ENCODE measurements at places on chromosomes 16 and 17.

- DNase-seq, result no peak
Observed at GRCh38 chr16:50166511-50167500, 13.7 kb downstream of the TENT4B start.

- DNase-seq, result peak; percentile 64
Observed at GRCh38 chr17:75457047-75457654, 716 bp downstream of the TMEM94 start.

- no peak for DNase-seq
Observed at GRCh38 chr17:964876-965275, 14.7 kb downstream of the NXN start.

- DNase-seq, result no peak
Observed at GRCh38 chr16:84005391-84005790, 37.2 kb downstream of the SLC38A8 start.

- DNase-seq, result no peak
Observed at GRCh38 chr16:3283543-3284447, 504 bp downstream of the ZNF263 start.

DNA sequence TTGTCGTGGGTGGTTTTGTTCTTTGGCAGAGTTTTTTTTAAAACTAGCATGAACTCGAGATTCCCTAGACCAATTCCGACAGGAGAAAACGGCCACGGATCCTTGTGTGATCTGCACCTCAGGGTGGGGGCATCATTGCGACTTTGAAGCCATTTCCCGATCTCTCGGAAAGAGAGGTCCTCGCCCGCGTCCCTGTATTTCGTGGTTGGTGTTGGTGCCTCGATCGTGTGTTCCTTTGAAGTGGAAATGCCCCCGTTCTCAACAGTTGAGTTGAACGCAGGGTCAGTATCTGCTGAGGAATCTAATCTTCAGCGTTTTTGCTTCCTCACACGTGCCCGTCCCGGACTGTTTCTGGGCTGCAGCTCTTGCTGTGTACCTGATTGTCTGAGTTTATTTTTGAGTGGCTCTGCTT, 1.1 kb downstream of the CRAMP1 start:
- no peak for DNase-seq

DNA sequence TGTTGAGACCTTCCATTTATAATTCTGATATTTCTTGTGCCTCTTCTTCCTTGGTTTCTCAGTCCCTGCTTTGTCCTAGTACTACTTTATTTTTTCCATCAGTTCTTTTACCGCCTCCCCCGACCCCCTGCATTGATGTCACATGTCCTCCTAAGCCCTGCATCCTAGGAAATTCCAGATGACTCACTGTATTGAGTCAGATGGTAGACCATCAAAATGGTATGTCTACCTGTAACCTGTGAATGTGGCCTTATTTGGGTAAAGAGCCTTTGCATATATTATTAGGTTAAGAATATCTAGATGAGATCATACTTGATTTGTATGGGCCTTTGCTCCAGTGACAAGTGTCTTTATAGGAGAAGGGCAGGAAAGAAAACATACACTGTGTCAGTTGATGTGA, 515.3 kb upstream of the CA10 start:
- DNase-seq, result no peak

DNA sequence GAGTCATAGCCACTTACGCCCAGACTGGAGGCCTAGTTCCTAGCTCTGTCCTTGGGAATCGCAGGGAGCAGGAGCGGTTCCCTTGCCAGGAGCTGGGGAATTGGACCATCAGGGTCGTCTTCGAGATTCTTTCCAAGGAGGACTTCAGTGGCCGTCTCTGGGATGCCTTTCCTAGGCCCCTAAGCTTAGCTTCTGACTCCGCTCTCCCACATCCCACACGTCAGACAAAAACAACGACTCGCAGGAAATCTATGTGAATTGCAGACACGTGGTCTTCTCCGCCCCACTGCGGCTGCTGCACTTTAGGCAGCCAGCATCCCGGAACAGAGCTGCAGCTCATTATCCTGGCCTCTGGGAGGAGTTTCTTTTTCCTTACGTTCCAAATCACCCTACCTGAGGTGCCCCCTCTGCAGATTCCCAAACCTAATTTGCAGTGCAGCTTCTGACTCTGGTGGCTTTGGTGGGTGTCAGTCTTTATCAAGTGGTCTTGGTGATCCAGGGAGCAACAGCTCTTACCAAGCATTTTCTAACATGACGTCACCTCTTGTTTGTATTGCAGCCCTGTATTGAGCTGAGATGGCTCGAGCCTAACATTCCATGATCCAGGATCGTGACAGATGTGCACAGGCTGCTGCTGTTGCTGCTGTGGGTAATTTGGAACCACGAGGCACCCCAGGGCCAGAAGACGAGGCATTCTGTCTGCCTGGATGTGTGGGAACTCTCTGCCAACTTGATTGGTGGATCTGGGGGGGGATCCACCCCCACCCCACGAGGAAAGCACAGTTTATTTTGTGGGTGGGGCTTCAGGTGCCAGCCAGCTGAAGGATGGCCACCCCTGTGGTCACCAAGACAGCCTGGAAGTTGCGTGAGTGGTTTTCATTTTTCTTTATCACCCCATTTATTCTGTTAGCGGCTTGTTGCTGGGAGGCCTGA, 1.1 kb downstream of the KATNB1 start:
- DNase-seq, result peak; percentile 11

- DNase-seq, result no peak
Observed at GRCh38 chr16:13194766-13195165, 293.4 kb downstream of the SHISA9 start.

DNA sequence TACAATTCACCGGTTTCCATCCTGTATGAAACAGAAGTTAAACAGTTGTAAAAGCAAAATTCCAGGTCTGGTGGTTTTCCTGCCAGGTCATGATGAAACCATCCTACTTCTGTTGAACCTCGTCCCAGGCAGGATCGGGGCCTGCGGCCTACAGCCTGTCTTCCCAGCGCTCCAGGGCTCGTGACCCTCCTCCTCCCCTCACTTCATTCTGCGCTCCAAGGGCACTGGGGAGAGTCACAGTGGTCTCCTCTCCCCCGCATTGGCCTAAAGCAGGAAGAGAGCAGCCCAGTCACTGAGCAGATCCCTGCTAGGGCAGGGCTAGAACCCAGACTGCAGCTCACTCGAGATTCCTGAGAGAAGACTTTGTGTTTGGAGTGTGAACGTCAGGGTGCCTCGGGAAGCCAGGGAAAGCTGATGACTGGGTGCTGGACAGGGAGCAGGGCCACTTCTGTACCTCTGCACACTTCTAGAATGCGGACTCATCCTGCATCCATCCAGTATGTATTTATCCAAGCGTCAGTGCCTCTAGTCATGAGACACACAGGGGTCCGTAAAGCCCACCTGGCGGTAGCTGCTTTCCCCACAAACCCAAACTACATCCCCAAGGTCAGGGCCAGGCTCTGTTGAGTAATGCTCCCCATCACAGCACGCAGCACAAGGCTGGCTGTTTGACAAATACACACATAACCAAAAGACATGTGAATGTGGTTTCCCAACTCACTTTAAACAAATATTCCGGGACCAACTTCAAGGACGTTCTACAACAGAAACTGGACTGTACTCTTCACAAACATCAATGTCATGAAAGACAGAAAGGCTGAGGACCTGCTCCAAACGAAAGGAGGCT, 1.7 kb upstream of the ITGAE start:
- no peak for DNase-seq

DNA sequence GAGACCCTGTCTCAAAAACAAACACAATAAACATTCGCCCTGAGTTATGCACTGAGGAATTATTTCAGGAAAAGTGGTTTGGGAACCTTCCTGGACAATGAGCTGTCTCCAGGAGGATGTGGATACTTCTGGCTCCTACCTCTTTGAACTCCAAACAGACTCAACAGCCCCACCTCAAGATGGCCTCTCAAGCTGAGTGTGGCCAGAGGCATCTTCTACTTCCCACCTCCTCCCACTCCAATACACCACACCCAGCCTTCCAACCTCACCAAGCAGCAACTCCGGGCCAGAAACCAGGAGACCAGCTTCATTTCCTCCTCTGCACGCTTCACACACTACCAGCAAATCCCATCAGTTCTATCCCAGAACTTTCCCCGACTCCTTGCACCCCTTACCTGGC, 11.6 kb downstream of the HBQ1 start:
- no peak for DNase-seq

DNA sequence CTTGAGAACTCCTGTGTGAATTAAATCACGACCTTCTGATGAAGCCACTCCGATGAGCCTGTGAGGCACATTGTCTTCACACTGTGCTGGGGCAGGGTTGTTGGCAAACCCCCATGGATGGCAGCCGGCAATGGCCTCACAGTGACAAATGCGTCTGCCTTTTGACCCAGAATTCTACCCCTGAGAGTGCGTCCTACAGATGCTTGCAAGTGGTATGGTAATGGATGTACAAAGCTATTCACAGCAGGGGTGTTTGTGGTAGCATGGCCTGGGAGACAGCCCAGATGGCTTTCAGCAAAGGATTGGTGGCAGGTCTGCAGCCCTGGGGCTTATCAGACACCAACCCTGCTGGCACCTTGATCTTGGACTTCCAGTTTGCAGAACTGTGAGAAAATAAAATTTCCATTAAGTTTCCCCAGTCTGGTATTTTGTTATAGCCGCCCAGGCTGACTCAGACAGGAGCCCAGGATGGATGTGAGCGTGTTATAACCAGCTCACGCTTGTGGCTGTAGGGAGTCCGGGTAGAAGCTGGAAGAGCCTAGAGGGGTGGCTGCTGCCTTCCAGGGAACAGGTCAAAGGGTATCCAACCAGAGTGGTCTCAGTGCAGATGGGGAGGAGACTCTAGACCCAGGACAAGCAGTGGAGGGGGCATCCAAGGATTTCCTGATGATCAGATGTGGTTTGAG, 10.1 kb downstream of the AFMID start:
- no peak for DNase-seq

DNA sequence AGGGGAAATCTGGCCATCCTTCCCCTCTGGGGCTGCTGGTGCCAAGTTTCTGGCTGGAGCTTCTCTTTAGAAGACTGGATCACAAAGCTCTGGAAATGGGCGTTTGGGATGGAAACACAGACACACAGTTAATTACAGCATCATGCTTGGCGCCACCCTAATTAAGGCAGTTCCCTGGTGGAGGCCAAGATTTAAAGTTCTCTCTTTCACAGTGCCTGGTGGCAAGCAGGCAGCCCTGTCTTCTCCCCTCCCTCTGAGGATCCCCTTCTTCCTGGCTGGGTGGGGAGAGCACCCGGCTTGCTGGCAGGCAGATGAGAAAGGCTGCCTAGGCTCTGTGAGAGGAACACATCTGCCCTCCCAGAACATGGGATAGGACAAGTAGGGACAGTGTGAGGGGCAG, 59.0 kb upstream of the NKD1 start:
- DNase-seq, result no peak

DNA sequence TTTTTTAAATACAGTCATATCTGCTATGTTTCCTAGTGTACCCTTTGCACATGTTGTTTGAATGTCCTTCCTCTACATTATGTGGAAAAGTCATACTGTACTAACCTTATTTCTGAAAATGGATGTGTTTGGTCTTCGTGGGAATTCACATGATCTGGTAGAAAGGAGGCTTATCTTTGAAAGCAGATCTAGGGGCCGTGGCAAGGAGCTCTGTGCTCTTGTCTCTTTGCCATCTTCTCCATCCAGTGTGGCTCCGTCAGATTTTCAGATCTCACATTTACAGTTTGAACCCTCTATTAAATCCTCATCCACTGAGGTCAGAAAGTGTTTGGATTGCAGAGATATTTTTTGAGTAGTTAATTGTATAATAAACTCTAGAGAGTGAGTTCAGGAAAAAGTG, 32.9 kb downstream of the MAP2K4 start:
- no peak for DNase-seq

- no peak for DNase-seq
Observed at GRCh38 chr16:79839466-79840341, 239.2 kb upstream of the MAF start.

DNA sequence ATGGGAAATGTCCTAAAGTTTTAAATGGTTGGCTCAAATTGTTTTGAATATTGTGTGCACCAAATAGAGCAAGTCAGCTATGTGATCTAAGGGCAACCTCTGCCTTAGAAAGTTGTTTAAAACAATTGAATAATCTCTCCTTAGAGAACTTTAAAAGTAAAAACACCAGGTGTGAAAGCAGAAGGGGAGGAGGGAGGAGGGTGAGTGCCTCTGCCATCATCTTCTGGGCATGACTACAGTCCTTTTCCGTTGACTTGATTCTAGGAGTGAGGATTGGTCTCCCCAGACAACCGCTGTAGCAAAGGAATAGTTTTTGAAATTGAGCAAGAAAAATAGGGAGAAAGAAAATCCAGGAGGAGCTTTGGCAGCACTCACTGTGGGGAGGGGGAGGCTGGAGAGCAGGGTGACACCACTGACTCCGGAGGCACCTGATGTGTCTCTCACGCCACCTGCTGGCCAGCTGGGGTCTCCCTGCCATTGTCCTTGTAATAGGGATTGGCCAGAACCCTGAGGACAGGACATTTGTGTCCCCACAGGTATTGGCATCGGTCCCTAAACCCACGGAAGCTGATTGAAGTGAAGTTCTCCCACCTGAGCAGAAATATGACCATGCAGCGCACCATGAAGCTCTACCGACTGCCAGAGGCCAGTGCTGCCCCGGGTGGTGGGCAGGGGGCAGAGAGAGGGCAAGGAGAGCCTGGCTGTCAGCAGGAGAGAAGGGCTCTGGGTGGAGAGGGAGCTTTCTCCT, 33.3 kb downstream of the PLCD3 start:
- DNase-seq, result peak; percentile 73

- DNase-seq, result no peak
Observed at GRCh38 chr17:18371455-18371854, 6.1 kb upstream of the EVPLL start.

DNA sequence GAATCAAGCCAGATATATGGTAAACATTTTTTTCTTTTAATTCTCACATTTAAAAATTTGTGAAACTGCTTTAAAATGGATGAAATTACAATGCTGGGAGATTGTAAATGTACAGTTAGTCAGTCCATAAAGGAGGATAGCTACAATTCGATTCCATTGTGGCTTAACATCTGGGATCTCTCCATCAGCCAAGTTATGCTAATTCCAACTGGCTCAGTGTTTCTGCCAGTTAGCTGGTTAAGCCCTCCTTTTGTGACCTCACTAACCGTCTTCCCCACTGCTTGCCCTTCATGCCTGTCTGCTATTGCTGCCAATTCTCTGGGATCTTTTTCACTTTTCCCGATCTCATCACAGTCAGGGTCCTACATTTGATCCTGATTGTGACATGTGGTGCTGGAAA, 1347.6 kb downstream of the CDH11 start:
- DNase-seq, result no peak

DNA sequence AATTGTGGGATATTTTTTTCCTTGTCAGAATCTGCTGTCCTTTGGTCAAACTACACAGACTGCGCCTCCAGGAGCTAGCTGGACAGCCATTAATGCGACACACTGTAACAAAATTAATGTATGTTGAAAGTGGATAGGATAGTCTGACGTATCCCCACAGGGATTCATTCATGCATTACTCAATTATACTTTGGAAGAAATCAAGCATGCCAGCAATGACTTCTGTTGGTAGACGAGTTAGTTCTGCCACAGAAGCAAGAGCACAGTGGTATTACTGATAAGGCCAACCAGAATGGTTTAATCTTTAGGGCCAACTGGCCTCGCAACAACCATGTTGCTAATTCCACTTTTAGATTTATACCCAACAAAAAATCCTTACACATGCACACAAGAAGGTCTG, 106.4 kb upstream of the TOB1 start:
- DNase-seq, result no peak

GRCh38 chr17:17239832-17240231, 2.9 kb upstream of the FLCN start:
- DNase-seq, result no peak

Measured in NCI-H1092 (cell line).